Activated gamma-delta T cell (primary cell): ENCODE measurements at places on chromosomes 7 and 10.
A peak's percentile ranks its signal among the peaks of the same experiment; 100 is the strongest.

DNA sequence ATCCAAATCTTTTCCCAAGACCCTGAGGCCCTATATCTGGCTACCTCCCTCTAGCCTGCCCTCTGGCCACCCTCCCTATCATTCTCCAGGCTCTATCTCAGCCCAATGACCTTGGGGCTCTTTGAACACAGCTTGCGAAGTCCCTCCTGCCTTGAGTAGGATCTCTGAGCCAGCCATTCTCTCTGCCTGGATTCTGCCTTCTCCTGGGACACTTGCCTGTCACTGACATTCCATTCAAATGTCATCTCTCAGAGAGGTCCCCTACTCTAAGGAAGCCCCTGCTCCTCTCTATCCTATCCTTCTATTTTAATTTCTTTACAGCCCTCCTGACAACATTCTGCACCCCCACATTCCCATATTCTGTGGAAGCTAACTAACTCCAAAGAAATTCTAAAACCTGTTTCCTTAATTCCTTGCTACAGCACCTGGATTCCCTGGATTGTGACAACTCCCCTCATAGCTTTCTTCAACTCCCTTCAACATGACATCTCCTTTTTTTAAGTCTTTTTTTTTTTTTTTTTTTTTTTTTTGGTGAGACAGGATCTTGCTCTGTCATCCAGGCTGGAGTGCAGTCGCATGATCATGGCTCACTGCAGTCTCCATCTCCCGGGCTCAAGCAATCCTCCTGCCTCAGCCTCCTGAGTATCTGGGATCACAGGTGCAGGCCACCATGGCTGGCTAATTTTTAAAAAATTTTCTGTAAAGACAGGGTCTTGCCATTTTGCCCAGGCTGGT is 81.0 kb upstream of the ASAH2 start:
- DNase-seq, result no peak

DNA sequence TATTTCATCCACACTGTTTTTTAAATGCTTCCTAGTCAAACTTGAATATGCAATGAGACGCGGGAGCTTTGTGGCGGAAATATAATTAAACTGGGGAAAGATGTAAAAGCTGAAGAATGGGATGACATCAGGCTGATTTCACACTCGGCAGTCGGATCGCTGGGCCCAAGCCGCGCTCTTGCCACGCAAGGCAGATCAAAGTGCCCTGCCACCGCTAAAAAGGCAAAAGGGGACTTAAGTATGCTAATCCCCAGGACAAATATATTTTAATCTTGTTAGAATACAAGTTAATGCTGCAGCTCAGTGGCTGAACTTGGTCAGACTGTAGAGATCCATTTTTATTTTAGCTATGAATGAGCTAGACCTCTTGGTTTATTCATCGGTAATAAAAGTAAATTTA is 13.8 kb downstream of the EN2 start:
- no peak for DNase-seq

GRCh38 chr10:87691506-87692070 is 31.9 kb downstream of the PAPSS2 start:
- no peak for DNase-seq

DNA sequence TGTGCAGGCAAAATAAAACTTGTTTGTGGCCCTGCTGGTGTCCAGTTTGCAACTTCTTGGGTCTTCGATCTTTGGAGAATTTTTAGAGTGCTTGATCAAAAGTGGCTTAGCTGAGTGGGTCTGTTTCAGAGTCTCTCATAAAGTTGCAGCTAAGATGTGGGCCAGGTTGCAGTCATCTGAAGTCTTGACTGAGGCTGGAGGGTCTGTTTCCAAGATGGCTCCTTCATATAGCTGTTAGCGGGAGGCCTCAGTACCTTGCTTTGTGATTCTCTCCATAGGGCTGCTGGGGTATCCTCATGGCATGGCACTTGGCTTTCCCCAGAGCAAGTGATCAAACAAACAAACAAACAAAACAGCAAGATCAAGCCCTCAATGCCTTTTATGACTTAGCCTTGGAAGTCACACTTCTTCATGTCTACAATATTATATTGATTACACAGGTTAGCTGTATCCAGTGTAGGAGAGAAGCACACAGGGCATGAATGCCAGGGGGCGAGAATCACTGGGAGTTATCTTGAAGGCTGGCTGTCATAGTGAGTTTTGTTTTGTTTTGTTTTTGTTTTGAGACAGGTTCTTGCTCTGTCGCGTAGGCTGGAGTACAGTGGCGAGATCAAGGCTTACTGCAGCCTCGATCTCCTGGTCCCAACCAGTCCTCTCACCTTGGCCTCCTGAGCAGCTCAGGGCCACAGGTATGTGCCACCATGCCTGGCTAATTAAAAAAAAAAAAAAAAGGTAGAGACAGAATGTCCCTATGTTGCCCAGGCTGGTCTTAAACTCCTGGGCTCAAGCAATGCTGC is 10.2 kb downstream of the CYP26A1 start:
- DNase-seq, result no peak

DNA sequence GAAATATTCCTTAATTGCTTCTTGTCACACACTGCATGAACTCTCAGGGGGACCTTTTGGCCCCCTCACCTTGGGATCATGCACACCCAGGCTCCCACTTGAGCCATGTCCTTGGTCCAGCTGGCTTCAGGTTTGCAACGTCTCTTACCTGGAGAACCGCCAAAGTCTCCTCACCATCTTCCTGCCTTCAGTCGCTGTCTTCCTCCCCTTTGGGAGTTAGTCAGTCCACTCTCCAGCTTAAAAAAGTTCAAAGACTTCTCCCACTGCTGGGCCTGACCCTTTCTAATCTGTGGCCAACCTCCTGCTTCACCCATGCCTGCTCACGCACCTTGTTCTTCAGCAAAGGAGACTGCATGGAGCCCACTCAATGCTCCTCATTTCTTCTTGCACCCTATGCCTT is 82.6 kb upstream of the LRRC4 start:
- DNase-seq, result no peak

GRCh38 chr10:56632537-56632936 is 271.5 kb upstream of the ZWINT start:
- no peak for DNase-seq

DNA sequence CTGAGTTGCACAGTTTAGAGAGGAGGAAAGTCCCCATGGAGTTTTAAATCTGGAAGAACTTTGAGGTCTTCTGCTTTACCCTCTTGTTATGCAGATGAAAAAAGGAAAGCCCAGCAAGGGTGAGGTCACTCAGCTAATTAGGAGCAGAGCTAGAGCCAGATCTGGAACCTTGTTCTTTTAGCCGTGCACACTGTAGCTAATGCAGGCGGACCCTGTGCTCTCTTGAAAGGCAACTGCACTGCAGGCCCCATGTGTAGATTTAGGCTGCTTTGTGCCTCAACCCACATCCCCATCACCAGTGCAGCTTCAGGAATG is 63.4 kb downstream of the SYPL1 start:
- DNase-seq, result no peak

DNA sequence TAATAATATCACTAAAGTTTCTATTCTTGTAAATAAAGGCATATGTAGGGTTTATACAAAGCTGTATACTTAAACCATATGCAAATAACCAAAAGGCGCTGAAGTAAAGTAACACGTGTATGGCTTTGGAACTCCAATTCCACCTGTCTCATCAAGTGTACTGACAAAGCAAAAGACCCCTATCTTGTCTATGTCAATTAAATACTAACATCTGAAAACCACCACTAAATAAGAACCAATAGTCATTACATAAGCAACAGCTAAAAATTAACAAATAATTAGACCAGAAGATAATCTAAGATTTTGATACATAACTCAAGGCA is 93.9 kb downstream of the KMT2C start:
- DNase-seq, result no peak

DNA sequence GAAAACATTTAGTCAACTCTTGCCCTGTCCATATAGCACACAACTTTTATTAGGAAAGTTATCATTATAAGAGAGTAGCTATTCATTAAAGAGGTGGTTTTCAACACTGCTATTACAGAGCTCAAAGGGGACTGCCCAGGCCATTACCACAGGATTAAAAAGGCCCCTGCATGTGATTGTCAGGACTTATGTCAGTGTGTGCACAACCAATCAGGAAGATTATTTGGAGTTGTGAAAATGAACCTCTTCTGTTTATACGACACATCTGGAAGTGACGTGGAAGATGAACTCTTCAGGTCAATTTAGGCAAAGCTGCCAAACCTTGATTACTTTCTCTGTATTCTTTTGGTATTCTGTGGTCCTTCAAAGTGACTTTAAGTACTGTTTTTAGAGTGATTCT is 14.7 kb downstream of the CCNY start:
- no peak for DNase-seq

DNA sequence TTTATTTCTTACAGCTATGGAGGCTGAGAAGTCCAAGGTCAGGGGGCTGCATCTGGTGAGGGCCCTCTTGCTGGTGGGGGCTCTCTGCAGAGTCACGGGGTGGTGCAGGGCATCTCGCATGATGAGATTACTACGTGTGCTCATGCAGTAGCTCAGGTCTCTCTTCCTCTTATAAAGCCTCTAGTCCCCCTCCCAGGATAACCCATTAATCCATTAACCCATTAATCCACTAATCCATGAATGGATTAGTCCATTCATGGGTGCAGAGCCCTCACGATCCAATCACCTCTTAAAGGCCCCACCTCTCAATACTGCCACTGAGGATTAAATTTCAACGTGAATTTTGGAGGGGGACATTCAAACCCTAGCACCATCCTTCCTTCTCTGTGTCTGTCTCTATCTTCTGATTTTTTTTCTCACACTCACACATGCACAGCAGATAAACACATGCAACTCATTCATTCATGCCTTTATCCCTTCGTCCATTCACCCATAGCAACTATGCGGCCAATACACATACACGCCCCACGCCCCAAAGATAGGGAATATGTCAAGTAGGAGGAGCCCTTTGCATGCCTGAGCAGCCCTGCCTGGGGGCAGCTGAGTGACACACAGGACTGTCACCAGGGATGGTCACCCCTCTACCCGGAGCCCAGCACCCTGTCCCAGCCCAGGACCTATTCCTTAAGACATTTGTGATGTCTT is 86.5 kb downstream of the C10orf105 start:
- DNase-seq, result no peak

GRCh38 chr7:7183061-7183837 is 905 bp downstream of the C1GALT1 start:
- DNase-seq, result peak; percentile 39
